ENCODE measurements at places on chromosomes 12 and 14. TPM values are rescaled to one million over a fixed set of nuclear protein-coding genes. Genes with fewer than 3 reads are reported as not detected.

DNA sequence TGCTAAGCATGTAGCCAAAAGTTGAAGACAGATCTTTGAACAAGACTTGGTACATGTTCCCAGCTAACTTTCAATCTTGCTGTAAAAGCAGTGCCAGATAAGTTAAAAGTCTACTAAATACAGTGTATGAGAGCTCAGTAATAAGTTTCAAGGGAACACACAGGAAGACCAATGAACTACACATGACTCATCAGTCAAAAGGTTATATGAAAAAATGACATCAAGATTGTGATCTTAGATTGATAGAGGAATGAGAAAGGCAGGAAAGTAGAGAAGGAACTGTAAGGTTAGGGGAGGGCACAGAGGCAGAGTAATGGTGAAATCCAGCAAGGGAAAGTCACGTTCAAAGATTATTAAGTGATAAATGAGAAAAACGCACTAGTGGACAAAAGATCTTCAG is 249.9 kb upstream of the FLRT2 start:
- DNase-seq: no peak

DNA sequence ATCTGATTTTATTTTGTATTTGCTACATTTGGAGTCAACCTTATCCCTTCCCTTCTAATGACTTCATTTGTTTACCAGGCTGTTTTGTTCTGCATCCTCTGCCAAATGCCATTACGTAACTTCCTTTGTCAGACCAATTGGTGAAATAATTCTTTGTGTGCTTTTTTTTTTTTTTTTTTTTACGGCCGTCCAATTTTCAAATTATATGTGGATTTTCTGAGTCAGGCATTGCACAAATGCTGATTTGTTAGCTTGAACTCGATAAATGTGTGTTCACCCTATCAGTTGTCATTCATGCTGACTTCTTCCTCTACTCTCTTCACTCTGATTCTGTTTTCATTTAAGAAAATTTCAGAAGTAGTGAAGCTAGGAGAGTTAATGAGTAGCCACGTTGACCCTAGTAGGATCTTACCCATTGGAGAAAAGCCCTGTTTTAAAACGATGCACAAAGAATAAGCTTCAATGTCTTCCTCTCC is 386.2 kb downstream of the DIO2 start:
- DNase-seq: no peak

GRCh38 chr14:99413911-99414310 is 66.7 kb downstream of the SETD3 start:
- DNase-seq: no peak

GRCh38 chr14:101559624-101560533 is 1.4 kb upstream of the DIO3 start:
- no peak for DNase-seq

TBX3 gene
- 14.3 TPM for total RNA-seq

IFI27 gene
- 441 TPM for total RNA-seq

RPL10L gene
- not detected for total RNA-seq
